ENCODE measurements at places on chromosomes 12 and 14.
A peak's percentile ranks its signal among the peaks of the same experiment; 100 is the strongest.

GRCh38 chr12:89977405-89978085 is 268.9 kb upstream of the ATP2B1 start:
- no peak for DNase-seq

GRCh38 chr12:85363382-85364190 is 83.6 kb downstream of the ALX1 start:
- DNase-seq, result no peak

DNA sequence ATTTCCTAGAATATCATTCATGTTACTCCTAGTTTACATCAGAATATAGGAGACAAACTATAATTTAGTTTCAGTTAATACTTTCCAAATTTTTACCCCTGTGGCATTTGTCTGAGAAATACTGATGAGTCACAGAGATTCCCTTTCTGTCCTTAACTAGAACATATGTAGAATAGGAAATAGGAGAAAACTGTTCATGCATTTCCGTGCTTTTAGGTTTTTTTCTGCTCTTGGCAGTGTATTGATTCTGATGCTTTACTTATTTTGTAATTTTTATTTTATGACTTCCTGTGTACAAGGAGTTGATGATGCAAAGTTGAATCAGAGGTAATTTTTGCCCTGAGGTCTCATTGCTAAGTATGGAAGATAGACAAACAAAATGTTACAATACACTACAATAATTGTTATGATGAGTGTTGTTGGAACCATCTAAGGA is 23.0 kb downstream of the MNAT1 start:
- DNase-seq, result no peak

GRCh38 chr12:62256408-62257096 is 3.7 kb upstream of the USP15 start:
- DNase-seq, result no peak

DNA sequence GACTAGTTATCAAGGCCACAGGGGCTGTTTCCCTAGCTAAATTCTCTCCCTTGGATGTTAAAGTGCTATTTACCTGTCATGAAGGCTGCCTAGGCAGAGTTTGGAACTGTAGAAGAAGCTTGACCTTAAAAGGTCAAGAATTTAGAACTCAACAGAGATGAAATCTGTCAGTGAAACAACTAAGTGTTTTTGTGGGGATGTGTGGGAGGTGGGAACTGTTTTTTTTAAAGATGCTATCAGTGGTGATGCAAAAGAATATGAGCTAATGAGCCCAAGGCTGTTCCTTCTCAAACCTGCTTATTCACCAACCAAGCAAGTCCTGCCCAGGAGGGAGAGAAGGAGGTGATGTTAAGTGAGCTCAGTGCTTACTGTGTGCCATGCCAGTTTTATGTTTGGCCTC is 40.8 kb upstream of the POC1B start:
- no peak for DNase-seq

GRCh38 chr14:101249676-101250036 is 311.6 kb upstream of the DIO3 start:
- DNase-seq, result no peak

GRCh38 chr14:21089271-21089670 is 9.2 kb downstream of the ZNF219 start:
- peak; percentile 12 for DNase-seq

DNA sequence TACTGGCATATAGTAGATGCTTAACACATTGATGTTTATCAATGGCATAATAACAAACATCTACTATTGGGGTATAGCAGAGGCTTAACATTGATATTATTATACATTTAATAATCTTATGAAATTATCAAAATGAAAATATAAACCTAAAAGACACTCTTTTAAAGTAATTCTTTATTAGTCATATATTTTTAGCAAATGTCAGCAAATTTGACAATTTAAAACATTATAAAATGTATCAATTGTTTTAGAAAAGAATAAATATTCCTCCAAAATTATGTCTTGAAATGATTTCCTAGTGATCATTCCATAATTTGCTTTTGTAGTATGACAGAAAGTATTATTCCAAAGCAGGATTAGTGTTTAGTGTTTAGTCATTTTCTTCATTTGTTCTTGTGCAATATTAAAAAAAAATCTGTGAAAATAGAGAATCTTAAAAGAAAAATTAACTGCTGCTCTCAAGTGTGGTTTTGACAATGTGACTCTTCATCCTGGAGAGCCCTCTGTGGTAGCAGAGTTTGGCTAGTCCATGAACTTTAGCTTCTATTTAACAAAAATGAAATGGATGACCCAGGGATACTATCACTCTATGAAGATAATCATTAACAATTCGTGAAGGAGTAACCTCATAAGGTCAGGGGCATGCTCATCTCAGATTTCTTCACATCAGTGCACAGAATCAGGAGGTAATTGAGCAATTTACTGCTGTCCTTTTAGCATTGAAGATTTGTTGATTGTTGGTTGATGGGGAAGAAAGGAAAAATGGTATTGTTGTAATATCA is 1018.5 kb downstream of the LRFN5 start:
- DNase-seq, result no peak

DNA sequence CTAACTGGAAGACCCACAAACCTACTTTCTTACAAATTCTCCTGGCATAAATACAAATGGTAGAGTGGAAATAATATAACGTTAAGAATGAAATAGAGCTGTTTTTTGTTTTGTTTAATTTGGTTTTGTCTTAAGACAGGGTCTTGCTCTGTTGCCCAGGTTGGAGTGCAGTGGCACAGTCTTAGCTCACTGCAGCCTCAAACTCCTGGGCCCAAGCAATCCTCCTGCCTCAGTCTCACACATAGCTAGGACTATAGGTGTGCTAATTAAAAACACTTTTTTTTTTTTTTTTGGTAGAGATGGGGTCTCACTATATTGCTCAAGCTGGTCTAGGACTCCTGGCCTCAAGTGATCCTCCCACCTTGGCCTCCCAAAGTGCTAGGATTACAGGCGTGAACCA is 4.1 kb upstream of the DHH start:
- DNase-seq, result no peak

DNA sequence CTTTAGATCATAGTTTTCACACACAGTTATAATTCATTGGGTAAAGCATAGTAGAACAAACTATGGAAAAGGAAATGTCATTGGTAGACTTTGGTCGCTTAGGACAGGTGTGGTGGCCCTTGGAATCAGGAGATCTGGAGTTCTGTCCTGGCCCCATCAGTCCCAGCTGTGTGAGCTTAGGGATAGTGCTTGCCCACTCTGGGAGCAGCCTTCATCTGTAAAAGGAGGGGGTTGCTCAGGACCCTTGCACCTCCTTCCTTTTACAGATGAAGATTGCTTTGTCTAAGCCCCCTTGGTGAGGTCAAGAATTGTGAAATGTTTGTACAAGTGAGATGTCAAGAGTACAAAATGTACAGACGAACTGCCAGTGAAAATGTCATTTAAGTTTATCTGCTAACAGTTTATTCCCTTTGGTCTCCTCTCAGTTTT is 93.2 kb downstream of the BORCS5 start:
- DNase-seq, result no peak

- no peak for DNase-seq
Observed at GRCh38 chr14:97177016-97177415, 379.8 kb downstream of the VRK1 start.
